Gastroesophageal sphincter (tissue), 4 donors: ENCODE measurements at places on chromosomes 3 and 15. TPM values are rescaled to one million over a fixed set of nuclear protein-coding genes. Genes with fewer than 3 reads are reported as not detected.

EFHB gene
- total RNA-seq: not detected

PLAAT1 gene
- total RNA-seq: not detected

ZNF639 gene
- 62.1 TPM for total RNA-seq

PATL2 gene
- total RNA-seq: 0.81 TPM

PAQR9 gene
- not detected for total RNA-seq

ZNF592 gene
- total RNA-seq: 15.7 TPM

NPAP1 gene
- total RNA-seq: not detected

TF gene
- 1.1 TPM for total RNA-seq

AGBL1 gene
- total RNA-seq: not detected

ZDHHC19 gene
- total RNA-seq: not detected

IQCF5 gene
- total RNA-seq: not detected

RNF111 gene
- 19.0 TPM for total RNA-seq

OXTR gene
- 0.49 TPM for total RNA-seq

IFT80 gene
- 36.6 TPM for total RNA-seq

TLR9 gene
- not detected for total RNA-seq

MFSD1 gene
- 93.8 TPM for total RNA-seq

SYNM gene
- total RNA-seq: 1,640 TPM

AADAC gene
- total RNA-seq: not detected
